ENCODE measurements at places on chromosomes 3 and 15.
A peak's percentile ranks its signal among the peaks of the same experiment; 100 is the strongest.

GRCh38 chr3:23756206-23756840 is 49.4 kb upstream of the UBE2E1 start:
- DNase-seq: no peak

GRCh38 chr3:63458405-63458804 is 180.3 kb downstream of the SYNPR start:
- DNase-seq: no peak

DNA sequence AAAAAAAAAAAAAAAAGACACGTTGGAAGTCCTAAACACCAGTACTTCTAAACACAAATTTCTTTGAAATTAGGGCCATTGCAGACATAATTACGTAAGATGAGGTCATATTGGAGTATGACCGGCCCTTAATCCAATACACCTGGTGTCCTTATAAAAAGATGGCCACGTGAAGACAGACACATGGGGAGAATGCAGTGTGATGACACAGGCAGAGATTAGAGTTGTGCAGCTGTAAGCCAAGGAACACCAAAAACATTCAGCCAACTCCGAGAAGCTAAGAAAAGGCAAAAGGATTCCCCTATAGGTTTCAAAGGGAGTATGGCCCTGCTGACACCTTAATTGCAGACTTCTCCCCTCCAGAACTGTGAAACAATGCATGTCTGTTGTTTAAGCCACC is 379.0 kb upstream of the PDZRN3 start:
- no peak for DNase-seq

GRCh38 chr15:40436116-40436891 is 4.4 kb upstream of the BAHD1 start:
- DNase-seq: no peak

GRCh38 chr3:119774444-119774843 is 7.5 kb upstream of the NR1I2 start:
- peak; percentile 31 for DNase-seq

GRCh38 chr15:43930556-43930955 is 103.8 kb downstream of the WDR76 start:
- no peak for DNase-seq

- DNase-seq: no peak
Measured at GRCh38 chr3:44957986-44958385, 18.0 kb downstream of the ZDHHC3 start.

- DNase-seq: no peak
Measured at GRCh38 chr3:113243071-113243470, 31.7 kb downstream of the BOC start.

- no peak for DNase-seq
Measured at GRCh38 chr3:101128001-101128400, 134.8 kb upstream of the ABI3BP start.

DNA sequence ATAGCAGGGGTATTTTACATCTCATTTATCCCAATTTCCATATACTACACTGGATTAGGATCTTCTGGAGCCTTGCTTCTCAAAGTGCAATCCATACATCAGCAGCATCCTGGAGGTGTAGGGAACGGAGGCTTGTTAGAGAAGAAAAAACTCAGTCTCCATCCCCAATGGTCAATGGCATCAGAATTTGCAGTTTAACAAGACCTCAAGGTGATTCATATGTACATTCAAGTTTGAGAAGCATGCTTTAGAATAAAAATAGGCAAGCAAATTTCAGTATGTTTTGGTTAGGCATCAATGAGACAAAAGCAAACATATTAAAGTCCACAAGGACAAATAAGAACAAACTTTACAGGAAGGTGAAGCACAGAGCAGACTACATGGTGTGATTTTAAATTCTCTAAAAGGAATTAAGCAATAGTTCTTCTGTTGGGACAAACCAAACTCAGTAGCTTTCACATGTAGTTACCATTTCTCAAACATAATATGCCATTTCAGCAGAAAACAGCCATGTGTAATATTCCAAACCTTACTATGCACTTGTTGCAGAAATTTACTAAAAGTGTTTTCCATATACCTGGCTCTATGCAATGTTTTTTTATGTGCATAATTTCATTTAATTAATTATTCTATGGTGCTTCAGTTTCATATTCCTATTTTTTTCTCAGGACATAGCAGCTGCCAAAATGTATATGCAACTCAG is 360.3 kb upstream of the NECTIN3 start:
- DNase-seq: no peak

DNA sequence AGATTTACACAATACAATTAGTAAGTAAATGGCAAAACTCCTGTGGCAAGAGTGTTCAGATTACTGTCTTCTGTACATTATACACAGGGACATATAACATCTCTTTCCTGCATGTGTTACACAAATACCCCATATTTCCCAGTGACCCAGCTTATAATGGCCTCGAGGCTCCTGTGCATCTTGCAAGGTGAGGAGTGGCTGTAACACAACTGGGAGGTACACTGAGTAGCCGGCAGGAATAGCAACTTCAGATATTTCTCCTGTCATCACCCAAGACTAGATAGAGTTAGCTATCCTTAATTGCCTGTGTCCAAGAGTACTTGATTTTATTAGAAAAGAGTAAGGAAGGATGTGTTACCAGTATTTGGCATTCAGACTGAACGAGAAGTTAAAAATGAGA is 5.6 kb downstream of the GMPS start:
- no peak for DNase-seq

DNA sequence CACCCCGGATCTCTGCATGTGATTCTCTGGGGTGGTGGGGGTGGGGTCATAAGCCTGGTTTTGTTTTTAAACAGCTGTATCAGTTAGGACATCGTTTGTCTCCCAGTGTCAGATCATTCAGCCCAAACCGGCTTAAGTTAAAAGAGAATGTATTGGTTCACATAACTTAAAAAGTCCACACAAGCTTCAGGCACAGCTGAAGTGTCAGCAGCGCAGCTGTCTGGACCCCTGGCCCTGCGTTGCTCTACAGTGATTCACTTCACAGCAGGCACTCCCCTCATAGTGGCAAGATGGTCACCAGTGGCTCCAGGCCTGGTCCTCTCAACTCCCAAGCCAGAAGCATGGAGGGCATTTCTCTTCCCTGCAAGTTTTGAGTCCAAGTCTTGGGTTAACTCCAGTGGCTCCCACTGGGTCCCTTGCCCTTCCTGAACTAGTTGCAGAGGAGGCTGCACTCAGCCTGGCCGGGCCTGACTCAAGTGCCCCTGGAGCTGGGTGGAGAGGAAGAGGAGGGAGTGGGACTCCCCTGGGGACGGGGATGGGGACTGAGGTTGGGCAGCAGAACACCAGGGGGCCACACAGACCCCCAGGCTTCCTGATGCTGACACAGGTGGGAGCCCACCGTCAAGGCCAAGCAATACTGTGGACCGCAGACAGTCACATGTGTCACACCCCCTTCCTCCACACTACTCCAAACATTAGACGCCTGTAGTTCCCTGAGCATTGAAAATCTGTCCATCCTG is 28.9 kb upstream of the GP9 start:
- DNase-seq: no peak

DNA sequence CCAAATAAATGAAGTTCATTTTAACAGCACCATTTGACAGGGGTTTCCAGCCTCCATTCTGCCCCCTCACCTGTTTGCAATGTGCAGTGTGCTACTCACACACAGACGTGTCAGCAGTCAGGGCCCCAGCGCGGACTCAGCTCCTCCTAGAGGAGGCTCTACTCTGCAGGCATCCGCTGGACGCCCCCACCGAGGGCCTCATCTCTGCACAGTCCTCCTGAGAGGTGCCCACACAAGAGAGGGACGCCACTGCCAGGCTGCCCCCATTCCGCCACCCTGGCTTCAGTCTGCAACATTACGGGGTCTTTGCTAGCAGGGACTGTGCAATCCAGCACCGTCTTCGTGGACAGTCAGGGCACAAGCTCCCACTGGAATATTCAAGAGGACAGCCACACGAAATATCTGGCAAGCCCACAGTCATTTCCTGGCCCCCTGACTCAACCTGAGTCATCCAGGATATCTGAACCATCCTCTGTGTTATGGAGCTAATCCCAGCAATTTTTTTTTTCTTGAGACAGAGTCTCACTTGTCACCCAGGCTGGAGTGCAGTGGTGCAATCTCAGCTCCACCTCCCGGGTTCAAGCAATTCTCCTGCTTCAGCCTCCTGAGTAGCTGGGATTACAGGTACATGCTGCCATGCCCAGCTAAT is 255.0 kb downstream of the OCA2 start:
- no peak for DNase-seq

GRCh38 chr3:146334151-146334550 is 83.2 kb upstream of the PLSCR4 start:
- DNase-seq: no peak

- no peak for DNase-seq
Measured at GRCh38 chr15:27570746-27571145, 528.4 kb downstream of the OCA2 start.

- DNase-seq: no peak
Measured at GRCh38 chr3:21544076-21544462, 206.9 kb downstream of the ZNF385D start.

DNA sequence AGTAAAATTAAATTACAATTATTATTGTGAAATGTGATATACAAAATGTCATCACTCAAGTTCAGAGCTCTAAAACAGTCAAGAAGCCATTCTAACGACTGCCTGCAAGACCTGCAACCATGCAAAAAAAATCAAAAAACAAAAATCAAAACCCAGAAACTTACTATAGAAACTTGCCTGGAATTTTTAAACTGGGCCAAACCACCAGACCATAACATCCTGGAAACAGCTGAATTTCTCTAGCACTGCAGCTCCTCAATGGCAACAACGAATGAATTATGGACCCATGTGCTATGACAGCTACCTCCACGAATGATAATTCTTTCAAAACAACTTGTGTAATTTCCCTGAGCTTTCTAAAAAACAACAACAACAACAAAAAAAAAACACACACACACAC is 130.0 kb upstream of the KCNMB2 start:
- no peak for DNase-seq

DNA sequence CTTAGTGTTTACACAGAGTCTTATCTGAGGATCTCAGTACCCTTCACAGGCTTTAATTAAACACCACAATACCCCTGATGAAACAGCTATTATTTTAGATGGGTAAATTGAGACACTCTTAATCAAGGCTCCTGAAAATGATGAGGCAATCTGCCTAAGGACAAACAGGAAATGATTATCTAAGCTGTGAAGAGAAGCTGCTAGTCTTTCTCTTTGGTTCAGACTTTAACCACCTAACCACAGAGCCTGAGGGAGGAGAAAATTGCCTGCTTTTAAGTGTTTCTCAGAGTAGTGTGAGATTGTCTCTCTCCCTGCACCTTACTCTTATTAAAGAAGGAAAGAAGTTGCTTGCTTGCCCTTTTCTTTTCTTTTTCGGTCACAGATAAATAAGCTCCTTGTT is 364.3 kb upstream of the ADAMTS9 start:
- DNase-seq: no peak

DNA sequence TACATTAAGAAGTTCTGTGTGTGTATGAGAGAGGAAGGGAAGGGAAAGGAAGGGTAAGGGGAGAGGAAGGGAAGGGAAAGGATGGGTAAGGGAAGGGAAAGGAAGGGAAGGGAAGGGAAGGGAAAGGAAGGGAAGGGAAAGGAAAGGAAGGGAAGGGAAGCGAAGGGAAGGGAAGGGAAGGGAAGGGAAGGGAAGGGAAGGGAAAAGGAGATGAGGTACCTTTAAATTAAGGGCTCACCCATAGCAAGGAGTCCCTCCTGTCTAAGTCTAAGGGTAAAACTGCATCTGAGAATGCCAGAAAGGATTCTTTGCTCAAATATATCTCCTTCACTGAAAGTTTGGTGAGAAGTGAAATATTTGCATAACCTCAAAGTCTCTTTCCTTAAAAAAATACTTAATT is 572.1 kb upstream of the ADAMTS9 start:
- DNase-seq: no peak

- DNase-seq: no peak
Measured at GRCh38 chr3:32048487-32049182, 57.8 kb upstream of the GPD1L start.

- DNase-seq: no peak
Measured at GRCh38 chr3:23474580-23475357, 271.6 kb downstream of the UBE2E2 start.

DNA sequence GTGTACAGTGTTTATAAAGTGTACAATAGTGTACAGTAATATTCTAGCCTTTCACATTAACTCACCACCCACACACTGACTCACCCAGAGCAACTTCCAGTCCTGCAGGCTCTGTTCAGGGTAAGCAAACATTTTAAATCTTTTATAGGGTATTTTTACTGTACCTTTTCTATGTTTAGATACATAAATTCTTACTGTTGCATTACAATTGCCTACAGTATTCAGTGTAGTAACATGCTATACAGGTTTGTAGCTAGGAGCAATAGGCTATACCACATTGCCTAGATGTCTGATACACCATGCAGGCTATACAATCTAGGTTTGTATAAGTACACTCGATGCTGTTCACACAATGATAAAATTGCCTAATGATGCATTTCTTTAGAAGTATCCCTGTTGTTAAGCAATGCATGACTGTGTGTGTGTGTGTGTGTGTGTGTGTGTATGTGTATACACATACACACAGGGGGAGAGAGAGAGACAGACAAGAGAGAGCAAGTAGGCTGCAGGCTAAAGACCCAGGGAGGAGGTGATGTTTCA is 72.5 kb upstream of the PRR23C start:
- peak; percentile 35 for DNase-seq

DNA sequence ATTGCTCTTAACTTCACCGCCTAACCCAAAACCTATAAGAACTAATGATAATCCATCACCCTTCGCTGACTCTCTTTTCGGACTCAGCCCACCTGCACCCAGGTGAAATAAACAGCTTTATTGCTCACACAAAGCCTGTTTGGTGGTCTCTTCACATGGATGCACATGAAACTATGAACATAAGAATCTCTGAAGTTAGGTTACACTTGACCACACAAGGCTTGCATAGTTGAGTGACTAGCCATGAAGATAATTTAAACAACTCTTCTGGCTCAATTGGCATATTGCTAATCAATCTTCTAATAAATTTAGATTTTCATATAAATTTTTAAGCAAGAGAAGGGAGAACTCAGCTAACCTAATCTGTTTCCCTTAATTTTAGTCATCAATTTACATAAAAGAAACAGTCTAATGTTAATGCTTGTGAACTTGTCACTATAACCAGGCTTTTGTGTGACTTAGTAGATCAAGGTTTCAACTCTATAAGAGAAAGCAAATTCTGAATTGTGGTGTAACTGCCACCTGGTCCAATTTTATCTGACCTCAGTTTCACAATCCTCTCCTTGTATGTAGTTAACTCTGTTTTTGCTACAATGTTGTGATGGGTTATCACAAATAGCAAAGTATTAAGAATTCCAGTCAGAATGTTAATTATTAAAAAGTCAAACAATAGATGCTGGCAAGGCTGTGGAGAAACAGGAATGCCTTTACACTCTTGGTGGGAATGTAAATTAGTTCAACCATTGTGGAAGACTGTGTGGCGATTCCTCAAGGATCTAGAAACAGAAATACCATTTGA is 82.0 kb downstream of the HHLA2 start:
- DNase-seq: no peak

DNA sequence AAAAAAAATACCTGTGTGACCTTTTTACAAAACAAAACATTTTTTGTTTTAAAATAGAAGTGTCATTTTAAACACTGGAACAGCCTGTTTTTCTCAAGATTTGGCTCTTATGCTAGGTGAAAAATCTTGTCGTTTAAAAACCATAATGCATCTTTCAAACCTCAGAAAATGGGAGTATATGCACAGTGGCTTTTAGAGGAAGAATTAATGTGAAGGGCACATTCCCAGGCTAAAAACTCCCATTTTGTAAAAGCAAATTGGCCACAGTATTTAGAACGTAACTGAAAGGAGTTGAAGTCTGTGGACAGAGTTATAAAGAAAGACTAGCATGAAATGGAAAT is 190.0 kb downstream of the OSBPL10 start:
- DNase-seq: no peak
